Stimulated activated CD8-positive, alpha-beta memory T cell treated with anti-CD3 and anti-CD28 coated beads, Interleukin-4, amount 100 ng/mL, for 1 hour (primary cell): ENCODE measurements at places on chromosomes 3 and 15.

GRCh38 chr3:124559846-124560574, 170.2 kb upstream of the UMPS start:
- DNase-seq: no peak

- no peak for DNase-seq
Measured at GRCh38 chr3:56645407-56645806, 37.7 kb downstream of the TASOR start.

DNA sequence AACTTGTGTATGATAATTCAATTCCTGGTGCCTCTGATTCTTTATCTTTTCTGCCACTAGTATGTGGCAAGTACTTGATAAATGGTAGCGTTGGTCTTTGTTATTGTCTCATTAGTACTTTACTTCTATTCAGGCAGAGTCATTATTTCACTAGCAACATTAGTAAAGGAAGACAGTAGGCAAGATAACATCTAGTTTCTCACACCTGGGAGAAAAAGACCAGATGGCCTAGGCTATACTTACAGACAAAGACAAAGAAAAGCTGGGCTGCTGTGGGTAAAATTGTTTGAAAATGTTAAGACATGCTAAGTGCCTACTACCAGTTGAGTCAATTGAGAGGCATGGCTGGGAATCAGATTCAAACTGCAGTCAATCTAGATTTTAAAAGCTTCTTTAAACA, 198.7 kb upstream of the CMC1 start:
- DNase-seq: no peak

GRCh38 chr15:26475554-26475953, 297.3 kb downstream of the GABRB3 start:
- DNase-seq: no peak

GRCh38 chr15:101127506-101128076, 124.3 kb downstream of the CHSY1 start:
- DNase-seq: no peak

DNA sequence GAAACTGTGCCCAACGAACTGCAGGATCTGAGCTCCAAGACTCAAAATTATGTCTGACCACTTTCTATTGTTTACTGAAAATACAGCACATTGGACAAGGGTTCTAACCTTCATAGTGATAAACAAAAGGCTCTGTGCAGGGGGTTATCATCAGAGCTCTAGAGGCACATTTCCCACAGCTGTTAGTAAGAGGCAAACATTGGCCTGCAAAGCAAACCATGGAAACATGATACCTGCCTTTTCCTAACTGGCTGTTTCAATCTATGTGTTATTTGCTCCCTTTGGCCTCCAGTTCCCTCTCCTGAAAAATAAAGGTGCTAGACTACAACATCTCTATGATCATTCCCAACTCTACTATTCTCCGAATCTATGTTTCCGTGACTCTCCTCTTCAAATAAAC, 159.7 kb upstream of the ARHGEF26 start:
- no peak for DNase-seq

DNA sequence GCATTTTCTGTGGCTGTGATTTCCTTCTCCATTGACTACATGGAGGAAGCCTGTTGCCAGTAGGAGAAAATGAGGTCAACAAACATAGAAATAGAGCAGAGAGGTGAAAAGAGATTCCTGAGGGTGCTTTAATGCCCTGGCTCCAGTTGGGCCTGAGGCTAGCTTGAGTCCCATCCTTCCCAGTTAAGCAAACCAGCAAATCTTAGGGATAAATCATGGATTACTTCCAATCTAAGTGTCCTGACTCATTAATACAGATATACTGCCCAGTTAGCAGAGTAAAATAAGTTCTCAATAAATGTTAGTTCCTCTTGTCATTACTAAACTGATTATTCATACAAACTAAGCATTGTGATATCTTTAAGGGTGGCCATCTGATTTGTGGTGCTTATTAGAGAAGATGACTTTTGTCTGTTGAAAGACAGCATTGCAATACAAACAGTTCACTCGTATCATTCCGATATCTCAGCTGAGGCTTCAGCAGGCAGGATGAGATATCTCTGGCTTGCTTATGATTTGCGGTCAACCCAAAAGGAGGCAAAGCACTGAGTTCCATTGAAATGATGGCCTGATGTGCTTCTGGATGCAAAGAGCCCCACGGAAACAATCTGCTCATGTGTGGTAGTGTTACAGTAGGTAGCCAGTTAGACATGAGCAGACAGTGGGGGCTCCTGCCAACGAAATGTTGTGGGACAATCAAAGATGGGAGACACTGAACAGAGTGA, 6.6 kb upstream of the STARD5 start:
- DNase-seq: no peak
